ENCODE measurements at places on chromosomes 11 and 22. TPM values are rescaled to one million over a fixed set of nuclear protein-coding genes. Genes with fewer than 3 reads are reported as not detected.

Gene BARX2
- total RNA-seq = 0.29 TPM

Gene TREH
- total RNA-seq = not detected

DNA sequence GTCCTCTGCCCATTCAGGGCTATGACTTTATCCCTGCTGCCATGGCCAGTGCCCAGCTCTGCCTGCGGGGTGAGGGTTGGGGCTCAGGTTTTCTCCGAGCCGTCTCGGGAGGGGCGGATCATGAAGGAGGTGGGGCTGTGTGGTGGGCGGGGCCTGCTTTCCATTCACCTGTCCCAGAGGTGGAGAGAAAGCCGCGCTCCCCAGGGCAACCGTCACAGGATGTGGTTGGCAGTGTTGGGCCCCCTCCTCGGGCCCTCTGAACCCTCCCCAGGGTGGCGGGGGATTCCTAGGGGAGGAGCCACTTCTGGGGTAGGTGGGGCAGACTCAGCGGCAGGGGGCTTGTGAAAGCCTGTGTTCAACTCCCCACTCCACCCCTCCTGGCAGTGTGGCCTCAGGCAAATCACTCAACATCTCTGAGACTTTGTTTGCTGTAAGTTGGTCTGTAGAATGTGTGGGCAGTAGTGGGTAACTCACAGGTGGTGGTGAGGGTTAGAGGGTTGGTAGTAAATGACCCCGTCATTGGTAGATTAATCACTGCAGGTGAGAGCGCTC is 50.3 kb downstream of the CD6 start:
- DNase-seq = peak; percentile 94
- peaks cover 89% of the 10 kb centered on the region for H3K4me1 ChIP-seq
- peak overlapping the region; percentile 75 for H3K4me3 ChIP-seq
- H3K36me3 ChIP-seq = peaks cover 74% of the 10 kb centered on the region

- H3K27ac ChIP-seq = no peak overlapping the region
- no peaks in the 10 kb centered on the region for H3K4me1 ChIP-seq
- DNase-seq = no peak
- no peaks in the 10 kb centered on the region for H3K36me3 ChIP-seq
- no peak overlapping the region for H3K4me3 ChIP-seq
Observed at GRCh38 chr11:64502634-64503033, 88.4 kb upstream of the SLC22A12 start.

GRCh38 chr11:112300094-112300786 is 39.6 kb upstream of the PLET1 start:
- no peak for DNase-seq
- H3K27ac ChIP-seq = no peak overlapping the region
- no peak overlapping the region for H3K4me3 ChIP-seq

DNA sequence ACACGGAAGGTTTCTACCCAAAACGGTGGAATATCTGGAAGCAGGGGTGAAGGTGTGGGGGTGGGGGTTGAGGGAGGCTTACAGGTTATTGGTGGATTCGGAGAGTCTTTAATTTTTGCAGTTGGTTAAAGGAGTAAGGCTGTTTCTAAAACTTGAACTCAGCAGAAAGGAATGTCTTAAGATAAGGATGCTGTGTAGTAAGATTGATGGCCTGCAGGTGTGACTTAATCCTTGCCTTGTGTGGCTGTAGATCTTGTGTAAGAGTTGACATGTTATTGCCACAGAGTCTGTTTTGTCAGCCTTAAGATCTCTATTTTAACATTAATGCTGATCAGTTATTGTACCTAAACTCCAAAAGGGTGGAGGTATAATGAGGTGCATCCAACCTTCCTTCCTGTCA is 16.4 kb upstream of the OR6M1 start:
- H3K27me3 ChIP-seq = peaks cover 2% of the 10 kb centered on the region
- no peak overlapping the region for H3K4me3 ChIP-seq
- no peak for DNase-seq
- H3K4me1 ChIP-seq = no peaks in the 10 kb centered on the region

DNA sequence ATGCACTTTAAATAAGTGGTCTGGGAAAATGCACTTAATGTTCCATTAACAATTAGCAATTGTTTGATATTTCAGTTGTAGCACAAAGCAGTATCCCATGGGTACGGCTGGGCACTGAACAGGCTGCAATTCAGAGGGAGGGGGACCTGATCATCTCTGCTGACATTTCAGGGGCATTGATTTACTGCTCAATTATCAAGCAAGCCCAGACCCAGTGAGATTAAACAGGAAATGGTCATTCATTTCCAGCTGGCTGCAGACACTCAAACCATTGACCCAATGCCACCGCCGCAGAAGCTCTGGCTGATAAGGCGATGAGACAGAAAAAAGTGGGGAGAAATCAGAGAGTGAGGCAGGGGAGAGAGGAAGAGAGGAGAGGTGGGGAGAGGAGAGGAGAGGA is 1.2 kb downstream of the GPR83 start:
- DNase-seq = no peak
- H3K27ac ChIP-seq = no peak overlapping the region
- peaks cover 42% of the 10 kb centered on the region for H3K27me3 ChIP-seq
